NCI-H460 (cell line): ENCODE measurements at places on chromosomes 6 and 20. TPM values are rescaled to one million over a fixed set of nuclear protein-coding genes. Genes with fewer than 3 reads are reported as not detected.

SLC44A4 gene
- 0.07 TPM in 1 of 2 replicates, not detected in the other for total RNA-seq

RHAG gene
- total RNA-seq, result not detected in 2 replicates

TP53TG5 gene
- total RNA-seq, result not detected in 2 replicates

HSP90AB1 gene
- 828 and 915 TPM in 2 replicates for total RNA-seq

NHLRC1 gene
- total RNA-seq, result 0.82 and 0.98 TPM in 2 replicates

VSX1 gene
- not detected in 2 replicates for total RNA-seq

QRSL1 gene
- 16.4 and 22.9 TPM in 2 replicates for total RNA-seq

FNDC1 gene
- total RNA-seq, result not detected in 2 replicates

DNA sequence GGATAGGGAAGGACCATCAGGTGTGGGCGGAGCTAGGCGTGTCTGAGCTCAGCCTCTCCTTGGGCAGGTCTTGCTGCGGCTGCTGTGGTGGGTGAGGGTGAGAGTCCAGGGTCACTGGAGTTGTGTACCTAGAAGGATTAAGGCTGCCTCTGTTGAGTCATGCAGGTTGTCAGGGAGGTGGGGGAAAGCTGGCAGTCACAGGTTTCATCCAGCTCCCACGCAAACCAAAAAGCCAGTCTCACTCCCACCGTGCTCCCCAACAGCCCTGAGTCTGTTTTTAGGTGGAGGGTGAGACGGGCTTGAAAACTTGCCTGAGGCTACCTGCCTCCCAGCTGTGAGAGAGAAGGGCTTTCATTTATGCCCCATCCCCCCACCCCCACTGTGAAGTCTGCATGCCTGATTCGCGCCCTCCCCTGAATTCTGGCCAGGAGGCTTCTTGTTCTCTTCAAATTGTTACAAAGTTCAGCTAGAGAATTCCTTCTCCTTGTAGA is 161.5 kb downstream of the MYLK4 start:
- no peak for DNase-seq

GRCh38 chr6:53310771-53311585 is 37.8 kb downstream of the ELOVL5 start:
- no peak for DNase-seq

- DNase-seq, result no peak
Observed at GRCh38 chr6:89526563-89526869, 93.6 kb downstream of the ANKRD6 start.

DNA sequence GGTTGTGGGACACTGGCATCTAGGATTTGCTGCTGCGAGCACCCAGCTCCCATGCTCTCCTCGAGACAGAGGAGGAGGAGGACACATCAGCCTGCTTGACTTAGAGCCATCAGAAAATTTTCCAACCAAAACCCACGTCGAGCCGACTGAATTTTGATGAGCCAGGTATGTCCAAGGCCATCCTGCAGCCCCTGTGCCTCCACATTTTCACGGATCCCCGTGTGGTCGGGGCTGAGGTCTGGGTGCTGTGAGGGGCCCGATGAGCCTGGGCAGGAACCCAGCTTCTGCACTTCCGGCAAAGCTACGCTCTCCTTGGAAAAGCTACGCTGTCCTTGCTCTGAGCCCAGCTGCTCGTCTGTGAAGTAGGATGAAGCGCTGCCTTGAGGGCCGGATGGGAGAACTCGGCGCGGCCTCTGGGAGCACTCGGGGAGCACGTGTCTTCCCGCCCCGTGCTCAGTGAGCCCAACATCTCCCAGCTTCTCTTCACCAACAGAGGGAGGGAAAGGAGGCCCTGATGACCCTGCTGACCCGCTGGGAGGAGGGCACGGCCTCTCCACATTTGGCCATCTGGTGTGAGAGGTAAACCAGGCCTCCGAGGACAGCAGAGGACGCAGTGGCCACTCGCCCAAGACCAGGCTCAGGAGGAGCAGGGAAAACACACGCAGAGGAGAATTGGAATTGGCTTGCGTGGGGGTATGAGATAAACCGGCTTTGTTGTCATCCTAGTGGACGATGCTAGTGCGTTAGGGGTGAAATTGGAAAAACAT is 33.9 kb downstream of the PSMG4 start:
- DNase-seq, result no peak

DNA sequence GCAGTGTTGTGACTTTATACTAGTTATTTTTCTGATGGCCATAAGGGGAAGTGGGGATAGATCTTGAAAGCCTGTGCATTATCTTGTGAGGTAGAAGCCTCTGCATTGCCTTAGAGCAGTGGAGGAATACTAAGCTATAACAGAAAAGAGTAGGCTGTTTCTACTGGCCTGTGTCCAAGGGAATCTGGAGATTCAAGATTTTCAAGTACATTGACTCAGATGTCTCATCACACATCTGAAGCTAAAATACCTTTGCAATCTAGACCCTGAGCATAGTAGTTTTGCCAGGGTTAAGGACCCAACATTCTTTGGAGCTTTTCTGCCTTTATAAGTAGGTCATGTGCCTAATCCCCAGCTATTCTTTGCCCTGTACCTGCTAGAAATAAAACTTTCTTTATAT is 272.3 kb downstream of the TENT5A start:
- no peak for DNase-seq

GRCh38 chr6:93017213-93017612 is 402.1 kb downstream of the EPHA7 start:
- DNase-seq, result no peak

GRCh38 chr6:91751526-91751925 is 1164.7 kb upstream of the MAP3K7 start:
- DNase-seq, result no peak

- DNase-seq, result peak; percentile 74
Observed at GRCh38 chr6:27495386-27496135, 22.7 kb upstream of the ZNF184 start.

DNA sequence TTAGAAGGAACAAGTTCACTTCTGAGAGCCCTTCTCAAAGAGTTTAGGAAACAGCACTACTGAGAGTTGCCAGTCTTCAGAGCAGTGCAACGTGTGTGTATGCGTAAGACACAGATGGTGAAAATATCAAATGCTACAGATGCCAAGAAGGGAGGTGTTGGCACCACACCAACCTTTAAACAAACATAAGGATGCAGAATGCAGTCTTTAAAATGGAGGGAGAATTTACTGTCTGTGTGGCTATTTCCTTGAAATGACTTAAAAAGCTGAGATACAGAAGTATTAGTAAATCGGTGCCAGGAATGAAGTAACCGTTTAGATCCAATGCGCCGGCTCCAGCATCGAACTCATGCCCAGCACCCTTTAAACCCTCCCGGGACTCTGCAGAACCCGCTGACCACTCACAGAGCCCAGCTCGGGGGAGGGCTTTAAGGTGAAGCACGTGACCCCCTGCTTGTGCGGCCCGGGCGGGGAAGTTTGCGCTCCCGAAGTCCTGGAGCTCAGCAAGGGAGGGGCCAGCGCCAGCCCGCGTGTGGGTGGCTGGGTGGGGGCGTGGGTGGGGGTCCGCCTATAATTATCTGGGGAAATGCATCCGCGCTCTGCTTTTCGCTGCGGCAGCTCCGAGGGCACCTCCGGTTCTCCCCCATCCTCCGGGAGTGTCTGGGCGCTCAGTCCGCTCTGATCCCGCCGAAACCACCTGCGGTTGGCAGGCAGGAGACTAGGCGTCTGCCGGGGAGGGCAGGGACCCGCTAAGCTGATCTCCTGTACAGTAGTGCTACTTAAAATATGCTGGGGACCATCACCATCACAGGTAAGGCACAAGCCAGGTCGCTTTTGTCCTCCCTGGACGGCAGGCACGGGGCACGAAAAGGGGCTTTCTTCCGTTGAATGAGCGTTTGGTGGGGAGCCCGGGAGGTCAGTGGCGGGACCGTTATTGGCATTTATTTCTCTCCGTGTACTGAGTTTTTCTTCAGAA is 66.0 kb downstream of the ZBTB2 start:
- peak; percentile 9 for DNase-seq

DNA sequence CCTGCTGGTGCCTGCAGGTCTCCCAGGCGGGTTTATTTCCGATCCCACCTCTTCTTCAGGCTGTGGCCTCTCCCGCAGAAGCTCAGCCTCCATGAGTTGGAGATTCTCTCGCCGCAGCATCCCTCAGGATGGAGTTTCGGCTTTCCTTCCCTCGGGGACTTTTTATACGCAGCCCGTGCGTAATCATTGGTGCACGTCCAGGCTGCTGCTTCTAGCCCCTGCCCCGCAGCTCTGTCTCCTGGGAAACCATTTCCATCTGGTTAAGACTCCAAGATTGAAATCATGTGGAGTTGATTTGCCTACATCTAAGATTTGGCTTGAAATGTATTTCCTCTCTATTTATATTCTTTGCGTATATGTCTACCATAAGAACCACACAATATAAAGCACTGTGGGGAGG is 46.7 kb upstream of the CARMIL1 start:
- no peak for DNase-seq

DNA sequence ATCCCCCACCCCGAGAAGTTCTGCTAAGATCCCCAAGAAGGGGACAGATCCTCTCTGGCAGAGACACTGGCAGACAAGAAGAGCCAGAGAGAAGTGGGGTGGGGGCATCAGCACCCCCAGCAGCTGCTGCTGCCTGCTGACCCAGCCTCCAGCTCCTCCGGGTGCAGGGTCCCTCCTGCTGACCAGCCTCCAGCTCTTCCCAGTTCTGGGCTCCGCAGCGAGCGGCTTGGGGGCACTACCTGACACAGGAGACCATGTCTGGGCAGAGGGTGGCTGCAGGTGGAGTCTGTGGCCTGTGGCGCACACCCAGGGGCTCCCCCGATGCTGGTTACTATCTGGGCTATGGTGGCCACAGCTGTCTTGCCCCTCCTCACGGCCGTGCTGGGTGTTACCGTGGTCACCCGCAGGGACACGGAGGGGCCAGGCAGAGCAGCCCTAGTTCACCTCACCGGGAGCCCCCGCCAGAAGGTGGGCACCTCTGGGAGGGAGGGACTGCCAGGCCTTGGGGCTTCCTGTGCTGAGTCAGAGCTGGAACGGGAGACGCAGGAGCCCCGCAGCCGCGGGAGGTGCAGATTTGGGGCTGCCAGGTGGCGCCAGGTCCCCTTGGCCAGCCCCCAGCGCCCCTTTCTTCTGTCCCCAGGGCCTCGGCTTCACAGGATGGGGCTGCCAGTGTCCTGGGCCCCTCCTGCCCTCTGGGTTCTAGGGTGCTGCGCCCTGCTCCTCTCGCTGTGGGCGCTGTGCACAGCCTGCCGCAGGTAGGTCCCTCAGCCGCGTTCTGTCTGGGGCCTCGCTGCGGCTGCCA is 630 bp downstream of the LIME1 start:
- no peak for DNase-seq

- DNase-seq, result no peak
Observed at GRCh38 chr6:24596717-24597116, 49.3 kb downstream of the KIAA0319 start.

- DNase-seq, result no peak
Observed at GRCh38 chr6:93447874-93448273, 28.5 kb upstream of the EPHA7 start.

- peak; percentile 40 for DNase-seq
Observed at GRCh38 chr6:68476611-68477010, 158.5 kb upstream of the ADGRB3 start.

GRCh38 chr20:53162251-53162835 is 190.2 kb downstream of the TSHZ2 start:
- DNase-seq, result peak; percentile 14

- no peak for DNase-seq
Observed at GRCh38 chr6:98847779-98848538, 13.6 kb downstream of the POU3F2 start.

GRCh38 chr6:16844183-16844582 is 82.9 kb upstream of the ATXN1 start:
- DNase-seq, result no peak

DNA sequence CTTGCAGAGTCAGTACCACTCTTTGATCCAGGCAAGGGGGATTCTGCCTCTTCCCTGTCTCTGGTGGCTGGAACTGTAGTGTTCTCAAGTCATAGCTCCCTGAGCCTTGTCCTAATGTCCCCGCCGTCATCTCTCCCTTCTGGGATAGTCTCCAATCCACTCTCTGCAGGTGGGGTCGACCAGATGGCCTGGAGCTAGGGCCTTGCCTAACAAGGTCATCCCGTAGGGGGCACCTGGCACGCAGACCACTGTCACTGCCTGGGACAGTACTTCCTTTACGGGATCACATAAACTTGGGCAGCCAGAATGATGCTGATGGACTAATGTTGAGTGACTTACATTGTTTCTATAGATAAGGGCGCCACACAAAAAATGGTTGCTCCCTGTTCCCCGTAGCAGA is 118.9 kb upstream of the SLC22A23 start:
- DNase-seq, result no peak

DNA sequence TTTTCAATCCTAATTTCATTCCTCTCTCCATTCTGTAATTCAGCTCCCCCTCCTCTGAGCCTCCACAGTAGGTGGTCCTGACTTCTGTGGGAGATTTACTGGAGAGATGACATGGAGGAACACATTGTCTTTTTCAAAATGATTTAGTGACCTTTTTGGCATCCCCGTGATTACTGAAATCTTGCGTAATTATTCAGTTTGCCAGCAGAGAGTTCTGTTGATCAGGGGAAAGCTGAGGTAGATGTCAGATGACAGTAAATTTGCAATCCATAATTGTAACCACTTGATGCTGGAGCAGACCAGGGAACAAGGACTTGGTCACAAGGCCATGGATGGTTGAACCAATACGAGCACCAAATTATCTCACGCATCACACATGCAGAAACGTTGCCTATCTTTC is 302.2 kb downstream of the TSHZ2 start:
- DNase-seq, result no peak

DNA sequence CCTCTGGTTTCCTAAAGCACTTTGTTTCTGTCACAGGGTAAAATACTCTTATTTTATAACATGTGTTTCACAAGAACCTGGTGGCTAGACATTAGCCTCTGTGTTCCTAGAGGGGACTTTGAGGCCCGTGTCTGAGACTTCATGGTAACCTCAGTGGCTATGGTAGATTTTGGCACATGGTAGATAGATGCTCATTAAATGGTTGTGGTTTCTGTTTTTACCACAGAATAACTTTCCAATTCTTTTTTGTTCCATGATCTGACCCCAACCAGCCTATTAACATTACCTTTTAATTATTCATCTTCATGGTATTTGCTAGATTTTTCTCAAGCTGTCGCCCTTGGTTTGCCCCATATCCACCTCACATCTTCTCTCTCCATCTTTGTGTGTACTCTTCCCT is 34.3 kb downstream of the CCN2 start:
- no peak for DNase-seq
